ENCODE measurements at places on chromosomes 4 and X. TPM values are rescaled to one million over a fixed set of nuclear protein-coding genes. Genes with fewer than 3 reads are reported as not detected.

The BEX5 gene
- not detected for total RNA-seq

The NPY5R gene
- total RNA-seq, result not detected

The GYPA gene
- not detected for total RNA-seq

The DMD gene
- total RNA-seq, result 76.4 TPM

The SPARCL1 gene
- 6.6 TPM for total RNA-seq

The SERPINA7 gene
- not detected for total RNA-seq

The DMP1 gene
- total RNA-seq, result not detected

The GSX2 gene
- total RNA-seq, result not detected

Data from mesothelial cell of epicardium (in vitro differentiated cells).